ENCODE measurements at places on chromosomes 11 and 22.

DNA sequence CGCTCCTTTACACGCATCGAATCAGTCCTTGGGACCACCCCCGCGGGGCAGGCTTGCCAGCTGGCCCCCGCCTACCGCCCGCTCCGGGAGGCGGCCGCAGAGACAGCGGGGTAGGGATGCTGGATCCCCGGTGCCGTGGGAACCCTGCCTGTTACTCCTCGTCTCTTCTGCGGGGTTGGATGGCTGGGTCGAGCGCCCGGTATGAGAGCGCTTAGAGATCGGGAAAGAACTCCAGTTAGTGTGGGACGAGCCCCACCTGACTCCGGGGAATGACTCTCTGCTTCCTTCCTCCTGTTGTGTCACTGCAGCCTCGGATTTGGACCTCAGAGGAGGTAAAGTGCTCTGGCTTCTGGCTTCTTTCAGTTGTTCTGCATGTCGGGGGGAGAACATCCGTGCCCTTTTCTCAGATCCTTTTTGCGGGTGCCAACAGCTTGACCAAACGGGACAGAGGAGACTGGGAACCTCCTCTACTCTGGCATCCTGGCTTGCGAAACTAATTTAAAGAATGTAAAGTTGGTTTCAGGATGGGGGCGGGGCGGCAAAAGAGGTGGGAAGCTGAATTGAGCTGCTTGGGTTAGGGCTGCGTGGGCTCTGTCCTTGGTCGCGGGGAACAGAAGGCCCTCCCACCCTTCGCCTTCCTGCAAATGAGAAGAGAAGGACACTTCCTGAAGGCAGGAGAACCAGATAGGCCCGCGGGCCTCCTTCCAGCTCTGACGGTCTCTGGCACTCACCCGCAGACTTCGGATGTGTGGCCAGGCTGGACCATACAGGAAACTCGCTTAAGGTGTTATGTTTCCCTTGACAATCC is 938 bp downstream of the LAYN start:
- no peak for DNase-seq

- no peak for DNase-seq
These were observed 63.9 kb downstream of the RPL27A start for GRCh38 chr11:8746331-8746974.

- no peak for DNase-seq
These were observed 3.0 kb downstream of the BACE1 start for GRCh38 chr11:117313091-117313490.

GRCh38 chr22:41263704-41264103 is 22.3 kb downstream of the RANGAP1 start:
- no peak for DNase-seq

DNA sequence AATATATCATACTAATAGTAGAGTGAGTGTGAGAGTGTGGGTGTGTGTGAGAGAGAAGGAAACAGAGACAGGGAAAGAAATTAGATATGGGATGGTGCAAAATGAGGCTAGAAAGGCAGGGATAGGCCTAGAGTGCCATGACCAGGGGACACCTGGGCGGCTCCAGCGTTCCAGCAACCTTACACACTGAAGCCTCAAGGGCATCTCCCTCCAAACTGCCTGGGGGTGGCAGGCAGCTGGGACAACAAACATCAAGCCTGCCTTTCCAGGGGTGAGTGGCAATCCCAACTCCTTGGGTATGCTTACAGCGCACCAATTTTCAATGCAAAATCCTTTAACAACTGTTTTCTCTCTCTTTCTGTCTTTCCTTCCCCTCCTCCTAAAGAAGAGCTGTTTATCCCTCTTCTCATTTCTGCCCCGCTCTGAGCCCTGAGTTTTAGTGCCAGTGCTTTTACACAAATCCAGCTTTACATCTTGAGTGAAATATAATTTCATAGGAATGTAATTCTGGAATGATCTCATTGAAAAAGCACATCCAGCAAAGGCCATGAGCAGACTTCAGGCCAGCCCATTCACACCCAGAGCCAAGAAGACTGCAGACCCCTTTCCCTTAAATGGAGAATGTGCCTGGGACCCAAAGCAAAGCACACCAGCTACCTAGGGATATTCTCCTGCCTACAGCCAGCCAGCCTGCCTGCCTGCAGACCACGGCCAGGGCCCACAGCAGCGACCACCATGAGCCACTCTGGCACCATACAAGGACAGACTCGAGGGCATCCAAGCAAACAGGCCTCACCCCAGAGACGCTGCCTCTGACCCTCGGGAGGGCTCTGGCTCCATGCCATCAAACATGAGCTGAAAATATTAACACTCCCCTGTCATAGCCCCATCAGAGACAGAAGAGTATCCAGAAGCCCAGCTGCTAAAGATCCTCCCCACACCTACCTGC is 90.3 kb downstream of the RPL27A start:
- no peak for DNase-seq

DNA sequence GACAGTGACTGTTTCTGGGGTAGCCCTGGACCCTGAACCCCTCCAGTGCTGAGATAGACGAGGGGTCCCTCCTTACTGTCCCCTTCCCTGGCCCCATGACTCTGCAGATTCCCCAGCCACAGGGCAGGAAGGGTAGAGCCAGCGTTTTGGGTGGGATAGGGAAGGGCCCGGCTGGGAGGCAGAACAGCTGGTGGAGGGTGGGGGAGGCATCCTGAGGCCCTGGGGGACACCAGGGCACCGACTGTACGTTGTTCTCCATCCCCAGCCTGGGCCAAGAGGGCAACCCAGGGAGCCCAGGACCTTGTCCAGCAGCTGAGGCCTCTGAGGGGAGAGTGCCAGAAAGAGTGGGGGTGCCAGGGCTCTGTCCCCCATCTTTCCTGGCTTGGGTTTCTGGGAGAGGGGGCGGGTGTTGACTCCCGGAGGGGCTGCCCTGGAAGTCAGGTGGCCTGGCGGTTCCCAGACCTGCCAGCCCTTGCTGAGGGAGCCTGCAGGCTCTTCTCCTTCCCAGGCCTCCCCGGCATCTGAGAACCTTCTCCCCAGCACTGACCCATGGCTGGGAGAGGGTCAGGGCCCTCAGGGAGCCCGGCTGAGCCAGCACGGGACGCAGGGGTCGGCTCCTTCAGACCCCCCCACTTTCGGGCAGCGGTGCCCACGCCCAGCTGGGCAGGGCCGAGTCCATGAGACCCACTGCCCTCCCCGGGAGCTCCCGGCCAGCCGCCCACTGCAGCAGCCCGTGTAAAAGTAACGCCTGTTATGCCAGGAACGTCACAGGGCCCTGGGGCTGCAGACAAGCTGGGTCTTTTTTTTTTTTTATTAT is 30.3 kb downstream of the IGF2 start:
- DNase-seq, result no peak

DNA sequence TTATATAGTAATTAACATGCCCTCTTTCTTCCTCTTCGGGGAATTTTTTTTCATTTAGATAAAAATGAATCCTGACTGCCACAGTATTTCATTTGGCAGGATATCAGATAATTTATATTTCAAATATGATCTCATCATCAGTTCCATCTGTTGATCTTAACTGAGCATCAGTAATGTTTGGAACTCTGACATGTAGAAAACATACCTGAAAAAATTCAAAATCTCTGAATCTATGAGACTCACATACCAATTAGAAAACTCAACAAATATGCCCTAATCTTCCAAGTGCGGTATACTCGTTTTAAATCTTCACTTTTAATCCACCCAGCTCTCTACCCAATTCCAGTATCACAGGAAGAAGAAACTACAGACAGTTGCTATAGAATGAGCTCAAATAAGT is 161.9 kb downstream of the MSANTD4 start:
- DNase-seq, result no peak

DNA sequence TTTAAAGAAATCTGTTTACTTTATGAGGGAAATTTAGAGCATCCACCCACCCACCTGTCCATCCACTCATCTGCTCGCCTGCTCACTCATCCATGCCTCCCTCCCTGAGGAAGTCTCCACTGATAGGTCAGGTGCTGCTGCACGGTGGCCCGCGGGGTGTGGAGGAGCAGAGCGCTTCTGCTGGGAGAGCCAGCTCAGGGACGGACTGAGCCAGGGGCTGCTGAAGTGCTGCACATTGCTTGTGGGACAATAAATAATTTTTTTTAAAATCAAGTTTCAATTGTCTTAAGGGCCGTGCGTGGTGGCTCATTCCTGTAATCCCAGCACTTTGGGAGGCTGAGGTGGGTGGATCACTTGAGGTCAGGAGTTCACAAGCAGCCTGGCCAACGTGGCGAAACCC is 148.9 kb downstream of the TBC1D22A start:
- DNase-seq, result no peak

DNA sequence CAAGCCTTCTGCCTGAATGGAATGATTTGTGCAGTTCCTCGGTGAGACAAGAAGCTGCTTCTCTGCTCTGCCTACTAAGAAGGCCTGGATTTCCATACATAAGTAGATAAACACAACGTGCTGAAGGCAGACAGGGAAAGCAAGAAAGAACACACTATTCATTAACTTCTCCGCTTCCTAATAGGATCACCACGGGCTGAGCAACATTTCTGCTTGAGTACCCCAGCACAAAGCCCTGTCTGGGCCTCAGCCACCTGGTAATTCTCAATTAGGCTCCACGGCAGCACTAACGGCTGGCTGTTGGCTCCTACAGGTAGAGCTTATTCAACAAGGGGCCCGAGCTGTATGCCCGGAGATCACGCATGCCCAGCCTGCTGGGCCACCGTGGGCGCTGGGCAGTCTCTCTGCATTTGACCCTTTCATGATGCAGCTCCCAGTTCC is 1156.6 kb downstream of the TBC1D22A start:
- DNase-seq, result no peak

DNA sequence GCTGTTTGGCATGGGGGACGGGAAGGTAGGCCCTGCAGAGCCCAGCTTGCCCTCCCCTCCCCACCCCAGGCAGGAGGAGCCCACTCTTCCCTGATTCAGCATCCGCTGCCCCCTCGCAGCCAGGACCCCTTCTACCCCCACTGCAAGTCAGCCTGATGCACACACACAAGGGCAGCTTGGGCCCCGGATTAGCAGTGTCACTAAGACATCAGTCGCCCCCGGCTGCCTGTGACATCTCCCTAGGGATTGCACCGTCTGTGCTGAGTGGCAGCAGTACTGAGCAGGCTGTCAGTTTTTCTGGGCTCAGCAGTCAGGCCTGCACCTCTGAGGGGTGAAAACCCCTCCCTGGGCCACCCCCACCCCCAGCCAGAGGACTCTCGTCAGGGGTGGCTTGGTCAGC is 30.4 kb upstream of the SYT7 start:
- no peak for DNase-seq

DNA sequence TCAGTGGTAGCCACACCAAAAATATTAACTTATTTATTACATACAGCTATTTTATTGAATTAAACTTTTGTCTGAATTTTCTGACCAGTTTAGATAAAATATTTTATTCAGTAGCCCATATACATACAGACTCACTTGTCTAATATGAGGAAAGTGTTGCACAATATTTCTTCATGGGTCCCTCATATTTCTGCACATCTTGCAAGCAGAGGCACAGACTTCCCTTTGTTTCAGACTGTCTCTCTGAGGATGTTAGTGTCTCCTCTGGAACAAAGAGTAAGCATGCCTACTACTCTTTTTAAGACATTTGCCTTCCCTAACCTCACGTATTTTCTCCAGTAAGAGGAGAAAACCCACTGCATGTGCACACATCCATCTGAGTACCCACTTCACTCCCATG is 81.2 kb downstream of the OR5AK2 start:
- no peak for DNase-seq

Measured in stromal cell of bone marrow (primary cell).